Right atrium auricular region (tissue), 2 donors: ENCODE measurements at places on chromosomes 6 and 20. TPM values are rescaled to one million over a fixed set of nuclear protein-coding genes. Genes with fewer than 3 reads are reported as not detected.

DNA sequence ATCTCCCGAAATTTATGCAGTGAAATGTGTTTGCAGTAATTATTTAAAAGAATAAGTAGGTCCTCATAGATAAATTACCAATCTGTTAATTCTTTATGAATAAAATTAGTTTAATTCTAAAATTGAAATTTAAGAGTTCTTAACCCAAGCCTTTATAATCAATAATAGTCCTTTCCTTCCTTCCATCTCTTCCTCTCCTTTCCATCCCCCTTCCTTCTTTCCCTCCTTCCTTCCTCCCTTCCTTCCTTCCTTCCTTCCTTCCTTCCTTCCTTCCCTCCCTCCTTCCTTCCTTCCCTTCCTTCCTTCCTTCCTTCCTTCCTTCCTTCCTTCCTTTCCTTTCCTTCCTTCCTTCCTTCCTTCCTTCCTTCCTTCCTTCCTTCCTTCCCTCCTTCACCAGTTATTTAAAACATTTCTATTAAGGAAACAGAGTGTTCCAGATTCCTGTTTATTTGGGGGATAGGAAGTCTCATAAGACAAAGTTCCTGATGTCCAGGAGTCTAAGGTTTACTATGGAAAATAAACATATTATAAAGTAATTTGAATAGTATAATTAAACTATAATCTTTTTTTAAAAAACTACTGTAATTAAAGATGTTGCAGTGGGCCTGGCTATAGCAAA lies 285.3 kb upstream of the NOX3 start:
- H3K27ac ChIP-seq, result no peak overlapping the region
- H3K4me1 ChIP-seq, result no peaks in the 10 kb centered on the region
- no peaks in the 10 kb centered on the region for H3K27me3 ChIP-seq
- DNase-seq, result no peak
- H3K4me3 ChIP-seq, result no peak overlapping the region

DLL1 gene
- total RNA-seq, result 11.2 TPM

FBXO9 gene
- total RNA-seq, result 35.8 TPM

GRCh38 chr6:37635319-37635718 lies 62.4 kb downstream of the MDGA1 start:
- no peaks in the 10 kb centered on the region for H3K27me3 ChIP-seq
- H3K27ac ChIP-seq, result no peak overlapping the region
- H3K4me1 ChIP-seq, result no peaks in the 10 kb centered on the region
- no peak overlapping the region for H3K4me3 ChIP-seq

GRCh38 chr20:38864662-38865061 lies 59.2 kb downstream of the PPP1R16B start:
- H3K4me1 ChIP-seq, result no peaks in the 10 kb centered on the region
- H3K36me3 ChIP-seq, result no peaks in the 10 kb centered on the region
- no peak for DNase-seq
- no peak overlapping the region for H3K27ac ChIP-seq
- H3K27me3 ChIP-seq, result no peaks in the 10 kb centered on the region

DNA sequence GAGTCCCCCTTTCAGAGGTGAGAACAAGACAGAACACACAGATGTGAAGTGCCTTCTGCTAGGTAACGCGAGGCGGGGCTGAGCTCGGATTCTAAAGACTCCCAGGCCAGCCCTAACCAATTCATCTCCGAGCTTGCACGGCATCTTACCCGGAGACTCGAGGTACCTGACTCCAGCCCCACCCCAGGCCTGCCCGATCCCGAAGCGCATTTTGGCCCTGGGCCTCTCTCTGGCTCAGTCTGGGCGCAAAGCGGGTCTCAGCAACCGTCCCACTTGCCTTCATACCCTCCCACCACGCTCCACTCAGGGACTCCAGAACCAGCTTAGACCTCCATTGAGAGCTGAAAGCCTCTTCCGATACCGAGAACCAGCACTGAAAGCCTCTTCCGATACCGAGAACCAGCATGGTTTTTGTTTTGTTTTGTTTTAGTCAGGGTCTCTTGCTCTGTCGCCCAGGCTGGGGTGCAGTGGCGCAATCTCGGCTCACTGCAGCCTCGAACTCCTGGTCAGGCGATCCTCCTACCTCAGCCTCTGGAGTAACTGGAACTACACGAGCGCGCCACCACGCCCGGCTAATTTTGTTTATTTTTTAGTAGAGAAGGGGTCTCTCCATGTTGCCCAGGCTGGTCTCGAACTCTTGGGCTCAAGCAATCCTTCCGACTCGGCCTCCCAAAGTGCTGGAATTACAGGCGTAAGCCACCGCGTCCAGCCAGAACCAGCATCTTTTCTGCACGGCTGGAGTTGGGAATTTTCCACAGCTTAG lies 557 bp upstream of the DYNLRB1 start:
- no peak for DNase-seq
- peaks cover 59% of the 10 kb centered on the region for H3K4me1 ChIP-seq
- peaks cover 6% of the 10 kb centered on the region for H3K36me3 ChIP-seq
- H3K27me3 ChIP-seq, result no peaks in the 10 kb centered on the region

DNA sequence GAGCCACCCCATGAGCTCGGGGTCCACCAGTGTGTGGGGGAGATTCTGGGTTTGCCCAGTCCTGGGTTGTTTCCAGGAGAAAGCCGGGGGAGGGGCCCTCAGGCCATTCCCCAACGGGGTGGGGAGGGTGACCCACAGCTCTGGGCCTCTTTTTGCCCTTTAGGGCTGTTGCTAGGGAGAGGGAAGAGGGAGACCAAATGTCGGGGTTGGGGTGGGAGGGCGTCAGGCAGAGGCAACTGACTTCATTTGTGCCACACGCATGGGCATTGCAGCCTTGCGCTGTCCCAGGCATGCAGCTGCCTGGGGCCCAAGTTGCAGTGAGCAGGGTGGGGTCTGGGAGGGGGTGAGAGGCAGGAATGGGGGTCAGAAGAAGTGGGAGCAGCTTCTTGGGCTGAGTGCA lies 1.9 kb upstream of the CUL9 start:
- no peak overlapping the region for H3K4me3 ChIP-seq
- DNase-seq, result no peak
- H3K27me3 ChIP-seq, result no peaks in the 10 kb centered on the region
- peaks cover 53% of the 10 kb centered on the region for H3K36me3 ChIP-seq

- no peak for DNase-seq
- H3K27ac ChIP-seq, result no peak overlapping the region
- H3K36me3 ChIP-seq, result no peaks in the 10 kb centered on the region
- no peak overlapping the region for H3K4me3 ChIP-seq
- H3K4me1 ChIP-seq, result no peaks in the 10 kb centered on the region
These were observed 60.8 kb downstream of the FAXC start for GRCh38 chr6:99288668-99289067.

REM1 gene
- total RNA-seq, result 3.1 TPM

ADGRF4 gene
- total RNA-seq, result not detected

DNA sequence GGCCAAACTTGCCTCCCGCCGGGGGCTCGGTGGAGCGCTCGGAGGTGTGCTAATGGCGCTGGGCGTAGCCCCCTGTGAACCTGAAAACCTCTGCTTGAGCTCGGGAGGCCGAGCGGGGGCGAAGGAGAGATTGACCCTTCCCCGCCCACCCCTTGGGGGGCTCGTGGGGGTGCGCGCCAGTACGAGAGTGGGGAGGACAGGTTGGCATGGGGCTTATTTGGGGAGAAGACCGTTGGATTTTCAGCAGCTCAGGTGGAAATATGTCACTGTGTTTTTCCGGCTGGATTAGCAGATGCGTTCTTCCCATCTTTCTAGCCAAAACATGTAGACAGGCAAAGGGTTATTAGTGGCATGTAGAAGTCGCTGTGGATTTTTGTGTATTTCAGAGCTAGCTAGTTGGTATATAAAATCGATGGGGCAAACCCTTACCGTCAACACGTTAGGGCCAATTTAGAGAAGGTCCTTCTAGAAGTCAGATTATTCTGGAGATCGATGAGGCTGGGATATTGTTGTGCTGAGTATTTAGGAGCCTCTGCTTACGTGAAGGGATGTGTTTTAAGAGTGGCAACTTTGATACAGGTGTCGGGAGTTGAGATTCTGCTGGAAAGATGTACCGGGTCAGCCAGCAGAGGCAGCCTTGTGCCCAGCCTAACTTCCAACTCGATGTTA lies 525 bp downstream of the NCOA7 start:
- peak overlapping the region; percentile 95 for H3K27ac ChIP-seq
- H3K4me1 ChIP-seq, result no peaks in the 10 kb centered on the region
- peak; percentile 76 for DNase-seq
- H3K27me3 ChIP-seq, result no peaks in the 10 kb centered on the region
- no peaks in the 10 kb centered on the region for H3K36me3 ChIP-seq

DNA sequence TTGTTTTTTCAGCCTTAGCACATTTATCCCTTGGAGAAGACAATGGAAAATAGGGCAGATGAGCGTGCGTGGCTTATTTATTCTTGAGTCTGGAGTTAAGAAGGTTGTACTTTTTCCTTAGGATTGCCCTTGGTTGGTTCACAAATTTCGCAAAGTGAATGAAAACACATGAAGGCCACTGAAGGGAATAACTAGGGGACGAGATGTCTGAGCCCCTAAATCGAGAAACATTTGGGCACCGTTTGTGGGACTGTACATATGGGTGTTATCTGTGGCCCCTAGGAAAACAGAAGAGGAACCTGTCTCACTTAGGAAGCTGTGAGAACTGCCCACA lies 19.4 kb upstream of the TRIM27 start:
- H3K27ac ChIP-seq, result no peak overlapping the region
- no peaks in the 10 kb centered on the region for H3K36me3 ChIP-seq
- DNase-seq, result no peak
- peak overlapping the region; percentile 62 for H3K4me3 ChIP-seq

BTN1A1 gene
- not detected for total RNA-seq

DNA sequence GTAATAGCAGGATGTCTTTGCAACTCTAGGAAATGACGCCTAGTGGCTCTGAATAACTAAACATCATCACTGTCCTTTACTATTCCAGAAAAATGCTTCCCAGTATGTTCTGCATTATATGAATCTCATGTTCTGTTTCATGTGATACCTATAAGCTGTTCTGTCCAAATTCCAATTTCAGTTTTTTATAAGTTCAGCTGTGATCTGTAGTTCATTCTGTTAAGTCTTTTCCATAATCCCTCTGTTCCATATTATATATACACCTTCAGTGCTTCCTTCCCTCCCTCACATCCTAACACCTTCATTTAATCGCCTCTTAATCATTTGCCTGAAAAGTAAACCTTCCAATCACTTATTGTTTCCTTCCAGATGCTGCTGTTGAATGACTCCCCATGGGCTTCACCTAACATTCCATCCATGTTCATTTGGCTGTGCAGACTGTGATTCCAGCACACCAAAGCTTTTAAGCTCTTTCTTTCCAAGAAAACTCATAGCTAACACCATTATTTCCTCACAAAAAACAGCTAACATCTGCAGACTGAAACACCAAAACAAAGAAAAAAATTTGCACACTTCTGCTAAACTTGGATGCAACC lies 18.6 kb downstream of the HMGCLL1 start:
- H3K4me1 ChIP-seq, result no peaks in the 10 kb centered on the region
- no peaks in the 10 kb centered on the region for H3K36me3 ChIP-seq
- H3K27me3 ChIP-seq, result no peaks in the 10 kb centered on the region
- H3K4me3 ChIP-seq, result no peak overlapping the region

OPRM1 gene
- not detected for total RNA-seq

DNA sequence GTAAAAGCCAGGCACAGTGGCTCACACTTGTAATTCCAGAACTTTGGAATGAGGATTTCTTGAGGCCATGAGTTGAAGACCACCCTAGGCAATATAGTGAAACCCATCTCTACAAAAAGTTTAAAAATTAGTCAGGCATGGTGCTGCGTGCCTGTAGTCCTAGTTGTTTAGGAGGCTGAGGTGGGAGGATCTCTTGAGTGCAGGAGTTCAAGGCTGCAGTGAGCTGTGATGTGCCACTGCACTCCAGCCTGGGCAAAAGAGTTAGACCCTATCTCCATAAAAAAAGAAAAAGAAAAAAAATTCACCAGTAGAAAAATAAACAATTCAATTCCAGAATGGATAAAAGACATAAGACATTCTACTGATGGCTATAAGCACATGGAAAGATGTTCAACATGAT lies 104.9 kb upstream of the LGSN start:
- no peaks in the 10 kb centered on the region for H3K4me1 ChIP-seq
- H3K4me3 ChIP-seq, result no peak overlapping the region
- no peaks in the 10 kb centered on the region for H3K36me3 ChIP-seq
- H3K27me3 ChIP-seq, result no peaks in the 10 kb centered on the region
- no peak for DNase-seq

GRCh38 chr6:44699851-44700250 lies 312.3 kb downstream of the CDC5L start:
- no peak for DNase-seq
- H3K36me3 ChIP-seq, result no peaks in the 10 kb centered on the region
- no peaks in the 10 kb centered on the region for H3K27me3 ChIP-seq
- no peak overlapping the region for H3K27ac ChIP-seq

CDH4 gene
- total RNA-seq, result 0.07 TPM

DNA sequence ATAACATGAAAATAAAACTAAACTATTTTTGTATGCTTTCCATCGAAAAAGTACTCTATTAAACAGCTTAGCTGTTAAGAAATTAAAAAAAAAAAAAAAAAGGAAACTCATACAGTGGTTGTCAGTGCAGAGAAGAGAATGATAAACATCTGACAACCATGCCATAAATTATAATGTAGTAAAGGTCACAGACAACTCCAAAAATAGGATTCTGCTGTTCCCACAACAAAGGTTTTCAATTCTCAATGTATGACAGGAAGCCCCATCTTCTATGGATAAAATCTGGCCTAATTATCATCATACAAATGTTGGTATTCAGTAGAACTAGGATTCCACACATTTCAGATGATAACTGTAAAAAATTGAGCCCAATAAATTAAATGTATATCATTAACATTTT lies 5.0 kb downstream of the PLN start:
- DNase-seq, result no peak
- H3K36me3 ChIP-seq, result peaks cover 70% of the 10 kb centered on the region
- H3K27ac ChIP-seq, result peak overlapping the region; percentile 83
- H3K4me3 ChIP-seq, result peak overlapping the region; percentile 48
- H3K27me3 ChIP-seq, result no peaks in the 10 kb centered on the region
